ENCODE measurements at places on chromosomes 5 and 9.

DNA sequence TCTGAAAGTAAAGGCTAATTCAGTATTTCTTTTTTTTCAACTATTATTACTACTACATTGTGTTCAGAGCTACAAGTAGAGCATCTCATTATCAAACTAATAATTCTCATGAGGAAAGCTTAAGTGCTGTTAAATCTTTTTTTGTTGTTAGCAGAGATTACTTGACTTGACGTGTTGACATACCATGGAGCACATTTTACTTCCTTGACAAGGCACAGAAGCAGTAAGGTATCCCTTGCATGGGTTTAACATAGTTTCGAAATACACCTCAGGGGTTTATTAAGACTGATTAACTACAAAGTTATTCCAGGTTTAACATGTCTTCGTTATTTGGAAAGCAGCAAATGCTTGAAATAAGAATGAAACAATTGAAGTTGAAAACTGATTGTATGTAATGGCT, 7.0 kb downstream of the SPDL1 start:
- no peak for DNase-seq
- H3K4me3 ChIP-seq, result no peak overlapping the region
- H3K27ac ChIP-seq, result no peak overlapping the region
- no peaks in the 10 kb centered on the region for H3K4me1 ChIP-seq
- no peaks in the 10 kb centered on the region for H3K27me3 ChIP-seq

- H3K4me3 ChIP-seq, result no peak overlapping the region
- H3K36me3 ChIP-seq, result peaks cover 75% of the 10 kb centered on the region
- no peak for DNase-seq
Measured at GRCh38 chr5:873328-873727, 19.3 kb downstream of the BRD9 start.

DNA sequence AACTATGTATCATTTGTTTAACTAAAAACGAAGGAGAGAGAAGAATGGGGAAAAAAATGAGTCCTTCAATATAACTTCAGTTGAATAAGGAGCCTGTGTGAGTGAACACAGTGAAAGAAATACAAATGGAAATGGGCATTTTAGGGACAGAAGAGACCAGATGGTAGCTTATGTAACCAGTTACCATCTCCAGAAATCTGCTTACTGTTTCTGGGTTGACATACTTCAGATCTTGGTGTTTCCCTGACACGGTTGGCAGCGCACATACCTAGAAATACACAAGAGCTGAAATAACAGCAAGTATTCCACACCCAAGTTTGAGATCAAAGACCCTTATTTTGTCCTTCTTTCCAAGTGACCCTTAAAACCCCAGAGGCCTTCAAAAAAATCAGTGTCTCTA, 14.9 kb upstream of the GFRA3 start:
- no peaks in the 10 kb centered on the region for H3K27me3 ChIP-seq
- H3K4me3 ChIP-seq, result no peak overlapping the region
- H3K27ac ChIP-seq, result no peak overlapping the region
- no peaks in the 10 kb centered on the region for H3K36me3 ChIP-seq

- H3K27me3 ChIP-seq, result no peaks in the 10 kb centered on the region
- no peak overlapping the region for H3K27ac ChIP-seq
- no peaks in the 10 kb centered on the region for H3K36me3 ChIP-seq
Measured at GRCh38 chr5:147483961-147484707, 25.7 kb downstream of the DPYSL3 start.

GRCh38 chr5:73459366-73459765, 10.8 kb upstream of the FOXD1 start:
- H3K4me1 ChIP-seq, result no peaks in the 10 kb centered on the region
- peaks cover 16% of the 10 kb centered on the region for H3K27me3 ChIP-seq
- no peaks in the 10 kb centered on the region for H3K36me3 ChIP-seq
- no peak overlapping the region for H3K27ac ChIP-seq

- no peak overlapping the region for H3K27ac ChIP-seq
- no peak overlapping the region for H3K4me3 ChIP-seq
- no peak for DNase-seq
Measured at GRCh38 chr9:98575379-98576346, 133.1 kb downstream of the GABBR2 start.

DNA sequence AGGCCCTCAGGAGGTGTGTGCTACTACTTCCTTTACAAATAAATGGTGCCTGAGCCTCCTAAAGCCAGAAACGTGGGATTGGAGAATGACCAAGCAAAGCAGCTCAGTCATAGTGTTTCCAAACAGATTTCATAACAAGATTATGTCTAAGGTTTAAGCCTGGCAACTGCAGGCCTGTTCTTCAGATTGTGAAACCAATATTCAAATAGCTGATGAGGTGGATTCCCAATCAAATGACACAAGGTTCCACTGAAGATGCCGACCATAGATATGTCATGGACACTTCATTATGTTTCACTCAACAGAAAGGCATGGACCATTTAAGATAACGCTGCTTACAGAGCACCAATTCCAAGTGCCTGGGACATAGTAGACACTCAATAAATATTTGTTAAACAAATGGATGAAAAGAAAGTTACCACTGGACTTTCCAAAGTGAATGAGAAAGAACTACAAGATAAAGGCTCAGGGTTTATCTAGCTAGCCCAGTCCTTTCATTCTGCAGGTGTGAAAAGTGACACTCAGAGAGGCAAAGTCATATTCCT, 189.5 kb downstream of the ACTL7B start:
- no peak overlapping the region for H3K4me3 ChIP-seq
- no peaks in the 10 kb centered on the region for H3K36me3 ChIP-seq
- H3K27ac ChIP-seq, result no peak overlapping the region
- H3K27me3 ChIP-seq, result no peaks in the 10 kb centered on the region

DNA sequence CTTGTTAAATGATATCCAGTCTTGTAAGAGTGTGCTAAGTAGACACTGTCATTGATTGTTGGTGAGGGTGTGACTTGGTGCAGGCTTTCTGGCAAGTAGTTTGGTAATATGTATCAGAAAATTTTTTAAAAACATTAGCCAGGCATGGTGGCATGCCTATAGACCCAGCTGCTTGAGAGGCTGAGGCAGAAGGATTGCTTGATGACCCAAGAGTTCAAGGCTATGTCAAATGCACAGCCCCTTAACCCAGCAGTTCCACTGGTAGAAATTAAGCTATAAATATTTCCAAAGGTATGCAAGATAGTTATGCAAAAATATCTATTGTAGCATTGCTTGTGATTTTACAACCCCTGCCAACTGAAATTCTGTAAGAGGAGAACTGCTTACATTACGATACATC, 24.2 kb downstream of the ZBTB43 start:
- H3K36me3 ChIP-seq, result peaks cover 17% of the 10 kb centered on the region
- no peak overlapping the region for H3K27ac ChIP-seq
- H3K4me1 ChIP-seq, result no peaks in the 10 kb centered on the region
